ENCODE measurements at places on chromosomes 4 and X.
A peak's percentile ranks its signal among the peaks of the same experiment; 100 is the strongest.

DNA sequence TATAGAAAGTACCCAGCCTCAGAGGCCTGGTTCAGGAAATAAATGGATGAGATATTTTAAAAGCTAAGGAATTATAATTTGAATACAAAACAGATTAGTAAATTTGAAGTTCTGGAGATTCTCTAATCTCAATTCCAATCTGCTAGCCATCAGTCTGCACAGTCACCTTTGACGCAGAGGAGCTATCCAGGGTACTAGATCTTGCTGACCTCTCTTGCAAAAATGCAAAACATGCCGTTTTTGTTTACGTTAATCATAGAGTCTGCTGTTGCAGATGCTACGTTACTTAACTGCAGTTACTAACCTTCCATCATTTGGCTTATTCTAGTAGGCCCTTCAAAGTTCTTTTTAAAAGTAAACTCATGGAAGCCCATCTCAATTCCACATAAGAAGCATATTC is 10.4 kb downstream of the CCSER1 start:
- no peak for DNase-seq

- DNase-seq: no peak
Observed at GRCh38 chr4:89303814-89304388, 3.7 kb downstream of the GPRIN3 start.

DNA sequence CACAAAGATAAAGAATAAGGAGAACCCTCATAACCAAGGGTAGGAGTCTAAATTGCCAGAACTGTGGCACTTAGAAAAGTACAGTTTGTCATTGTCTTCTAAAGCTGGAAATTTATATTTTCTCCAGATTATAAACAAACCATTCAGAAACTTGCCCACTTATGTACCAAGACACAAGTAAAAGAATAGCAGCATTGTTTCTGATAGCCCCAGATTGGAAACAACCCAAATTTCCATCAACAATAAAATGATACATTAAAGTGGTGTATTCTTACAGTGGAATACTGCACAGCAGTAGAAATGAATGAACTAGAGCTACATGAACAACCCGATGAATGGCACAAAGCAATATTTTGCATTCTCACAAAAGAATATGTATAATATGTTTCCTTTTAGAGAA is 63.1 kb upstream of the PDHA1 start:
- DNase-seq: no peak

- no peak for DNase-seq
Observed at GRCh38 chr4:81647388-81647787, 175.7 kb upstream of the RASGEF1B start.

GRCh38 chr4:13378973-13379759 is 105.0 kb downstream of the RAB28 start:
- DNase-seq: no peak

GRCh38 chrX:100731441-100732281 is at the start of gene SYTL4:
SYTL4 (minus strand) TSS chrX:100732121; CDS start chrX:100702037, 30,084 bp downstream.
- peak; percentile 50 for DNase-seq

DNA sequence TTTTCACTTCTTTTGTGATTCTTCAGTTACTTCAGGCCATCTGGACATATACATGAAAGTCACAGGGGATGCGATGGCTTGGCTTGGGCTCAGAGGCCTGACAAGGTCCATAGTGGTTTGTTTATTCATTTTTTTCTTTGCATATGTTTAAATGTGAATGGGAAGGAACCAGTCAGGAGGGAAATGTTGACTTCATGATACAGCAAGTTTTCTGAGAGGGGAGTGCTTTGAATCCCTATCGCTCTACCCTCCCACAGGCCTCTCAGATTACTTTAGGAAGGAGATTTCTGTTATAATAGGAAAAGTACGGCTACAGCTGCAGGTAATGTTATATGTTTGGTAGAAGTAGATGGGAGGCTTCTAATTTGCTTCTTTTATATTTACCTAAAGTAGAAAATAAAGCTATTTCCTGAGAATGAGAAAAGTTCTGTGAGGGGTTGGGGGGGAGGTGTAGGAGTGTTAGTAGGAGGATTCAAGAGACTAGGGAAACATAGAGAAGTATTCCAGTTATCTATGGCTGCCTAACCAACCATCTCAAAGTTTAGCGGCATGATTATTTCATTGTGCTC is 322.9 kb downstream of the RAPGEF2 start:
- peak; percentile 33 for DNase-seq

GRCh38 chrX:113389846-113390245 is 549.2 kb upstream of the AMOT start:
- DNase-seq: no peak

DNA sequence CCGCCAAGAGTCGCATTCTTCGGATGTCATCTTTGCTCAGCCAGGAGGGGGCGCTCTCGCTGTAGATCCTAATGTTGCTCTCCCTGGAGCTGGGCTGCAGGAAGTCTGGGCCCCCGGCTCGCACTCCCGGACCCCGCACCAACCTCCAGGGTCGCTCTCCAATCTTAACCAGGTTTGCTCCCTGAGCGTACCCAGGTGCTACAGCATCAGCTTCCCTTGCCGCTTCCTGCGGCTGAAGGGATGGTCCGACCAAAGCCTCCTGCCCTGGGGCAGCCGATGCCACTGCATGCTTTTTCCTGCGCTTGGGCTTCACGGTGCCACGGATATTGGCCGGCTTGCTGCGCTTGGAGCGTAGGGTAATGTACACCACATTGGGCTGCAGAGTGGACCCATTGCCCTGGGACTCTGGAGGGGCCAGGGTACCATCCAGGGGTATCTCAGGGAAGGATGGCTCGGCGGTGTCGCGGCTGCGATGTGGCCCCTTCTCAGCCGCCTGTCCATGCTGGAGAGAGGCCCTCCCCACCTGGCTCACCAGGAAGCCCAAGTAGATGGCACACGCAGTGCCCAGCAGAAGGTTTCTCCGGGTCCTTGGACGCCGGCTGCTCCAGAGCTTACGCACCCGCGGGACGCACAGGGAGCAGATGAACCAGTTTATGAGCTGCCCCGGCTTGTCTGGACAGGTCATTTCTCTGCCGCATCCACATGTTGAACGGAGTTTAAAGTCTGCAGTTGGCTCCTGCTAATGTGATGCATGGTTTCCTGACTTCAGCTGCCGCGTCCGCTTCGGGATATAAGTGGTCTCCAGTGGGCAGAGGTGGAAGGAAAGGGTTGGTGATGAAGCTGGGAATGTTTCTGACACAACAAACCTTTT is 1.9 kb downstream of the GASK1B start:
- DNase-seq: peak; percentile 20

- DNase-seq: no peak
Observed at GRCh38 chr4:29311247-29311646, 1408.9 kb upstream of the PCDH7 start.

- DNase-seq: no peak
Observed at GRCh38 chr4:20096911-20097310, 154.8 kb upstream of the SLIT2 start.

- DNase-seq: no peak
Observed at GRCh38 chrX:9308426-9308825, 156.4 kb upstream of the TBL1X start.
